Testis (tissue), 5 donors: ENCODE measurements at places on chromosomes 1 and 21.

GRCh38 chr1:160645386-160646130 lies 1.3 kb downstream of the SLAMF1 start:
- DNase-seq, result no peak

DNA sequence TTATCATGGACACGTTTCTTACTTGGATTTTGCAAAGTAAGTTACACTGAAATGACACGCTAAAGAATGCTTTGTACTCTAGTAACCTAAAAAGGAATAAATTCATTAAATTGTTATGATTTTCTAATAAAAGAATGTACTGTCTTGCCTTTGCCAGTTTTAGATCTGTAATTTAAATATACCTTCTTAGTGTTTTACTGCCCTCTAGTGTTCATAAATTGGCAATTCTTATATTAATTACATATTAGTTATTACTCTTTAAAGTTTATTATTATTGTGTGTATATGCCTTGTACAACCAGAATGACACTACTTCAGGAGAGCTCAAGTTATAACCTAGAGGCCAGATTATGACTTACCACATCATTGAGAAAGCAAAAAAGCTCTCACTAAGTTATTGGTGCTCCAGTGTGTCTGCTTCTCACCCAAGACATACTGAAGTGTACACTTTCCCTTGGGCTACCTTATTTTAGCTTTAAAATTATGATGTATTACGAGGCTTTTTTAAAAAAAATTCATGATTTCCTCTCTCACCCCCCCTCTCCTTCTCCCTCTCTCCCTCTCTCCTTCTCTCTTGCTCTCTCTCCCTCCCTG lies 169.9 kb downstream of the HS2ST1 start:
- no peak for DNase-seq

- DNase-seq, result no peak
Observed at GRCh38 chr1:243494741-243495431, 239.0 kb downstream of the SDCCAG8 start.

- DNase-seq, result peak; percentile 44
Observed at GRCh38 chr1:200184196-200184595, 156.7 kb downstream of the NR5A2 start.

DNA sequence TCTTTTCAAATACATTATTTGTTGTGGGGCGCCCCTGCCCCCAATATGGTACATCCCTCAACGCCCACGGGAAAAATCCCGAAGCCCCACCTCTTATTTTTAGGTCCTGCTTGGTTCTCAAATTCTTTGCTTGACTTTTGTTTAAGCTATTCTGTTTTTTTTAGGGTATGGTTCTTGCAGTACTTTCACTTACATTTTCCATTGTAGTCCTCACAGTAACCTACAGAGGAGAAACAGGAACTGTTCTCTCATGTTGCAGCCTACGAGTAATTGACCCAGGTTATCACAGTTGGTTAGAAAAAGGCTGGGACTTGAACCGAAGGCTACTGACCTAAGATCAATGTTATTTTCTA lies 697 bp upstream of the C21orf91 start:
- DNase-seq, result no peak
